Peyer's patch (tissue), 4 donors: ENCODE measurements at places on chromosomes 5 and 9. TPM values are rescaled to one million over a fixed set of nuclear protein-coding genes. Genes with fewer than 3 reads are reported as not detected.

GRCh38 chr5:146640285-146640896 lies 124.4 kb upstream of the GPR151 start:
- H3K27me3 ChIP-seq = no peaks in the 10 kb centered on the region
- DNase-seq = no peak
- no peaks in the 10 kb centered on the region for H3K36me3 ChIP-seq
- H3K27ac ChIP-seq = no peak overlapping the region

- DNase-seq = no peak
- no peak overlapping the region for H3K4me3 ChIP-seq
- no peaks in the 10 kb centered on the region for H3K27me3 ChIP-seq
- H3K27ac ChIP-seq = no peak overlapping the region
- H3K36me3 ChIP-seq = no peaks in the 10 kb centered on the region
Observed at GRCh38 chr9:78363221-78363620, 66.3 kb downstream of the PSAT1 start.

DNA sequence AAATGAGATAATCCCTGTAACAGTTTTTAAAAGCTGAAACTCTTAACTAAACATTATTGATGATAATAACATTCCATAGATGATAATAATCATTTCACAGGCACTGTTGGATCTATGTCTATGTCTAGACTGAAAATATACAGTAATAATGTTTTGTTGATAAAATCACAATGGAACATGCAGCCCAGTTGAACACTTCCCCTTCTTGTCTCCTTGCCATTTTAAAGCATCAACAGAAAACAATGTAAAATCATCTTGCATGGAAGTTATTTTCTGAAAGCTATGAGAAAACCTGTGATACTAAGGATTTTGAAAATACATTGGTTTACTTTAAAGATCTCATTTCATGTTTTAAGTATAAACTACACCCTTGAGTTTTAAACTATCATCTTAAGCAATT lies 1.9 kb downstream of the GAPT start:
- DNase-seq = no peak
- no peaks in the 10 kb centered on the region for H3K27me3 ChIP-seq
- H3K36me3 ChIP-seq = no peaks in the 10 kb centered on the region
- peak overlapping the region; percentile 67 for H3K27ac ChIP-seq
- no peaks in the 10 kb centered on the region for H3K4me1 ChIP-seq

DNA sequence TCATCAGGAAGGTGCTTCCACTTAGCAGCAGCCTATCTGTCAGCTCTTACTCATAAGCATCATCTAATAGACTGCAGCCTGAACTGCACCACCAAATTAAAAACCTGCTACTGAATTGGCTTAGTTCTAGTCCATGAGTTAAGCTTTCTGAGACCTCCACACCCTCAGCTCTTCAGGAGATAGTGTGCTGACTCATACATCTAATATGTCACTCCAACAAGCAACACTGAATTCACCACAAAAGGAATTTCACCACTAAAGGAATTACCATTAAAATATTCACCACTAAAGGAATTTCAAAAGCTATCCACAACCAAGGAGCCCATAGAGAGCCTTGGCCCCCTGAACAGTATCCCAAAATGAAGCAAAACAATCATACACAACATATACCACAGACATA lies 418.5 kb upstream of the RORB start:
- no peaks in the 10 kb centered on the region for H3K27me3 ChIP-seq
- no peaks in the 10 kb centered on the region for H3K4me1 ChIP-seq
- H3K4me3 ChIP-seq = no peak overlapping the region
- DNase-seq = no peak

DNA sequence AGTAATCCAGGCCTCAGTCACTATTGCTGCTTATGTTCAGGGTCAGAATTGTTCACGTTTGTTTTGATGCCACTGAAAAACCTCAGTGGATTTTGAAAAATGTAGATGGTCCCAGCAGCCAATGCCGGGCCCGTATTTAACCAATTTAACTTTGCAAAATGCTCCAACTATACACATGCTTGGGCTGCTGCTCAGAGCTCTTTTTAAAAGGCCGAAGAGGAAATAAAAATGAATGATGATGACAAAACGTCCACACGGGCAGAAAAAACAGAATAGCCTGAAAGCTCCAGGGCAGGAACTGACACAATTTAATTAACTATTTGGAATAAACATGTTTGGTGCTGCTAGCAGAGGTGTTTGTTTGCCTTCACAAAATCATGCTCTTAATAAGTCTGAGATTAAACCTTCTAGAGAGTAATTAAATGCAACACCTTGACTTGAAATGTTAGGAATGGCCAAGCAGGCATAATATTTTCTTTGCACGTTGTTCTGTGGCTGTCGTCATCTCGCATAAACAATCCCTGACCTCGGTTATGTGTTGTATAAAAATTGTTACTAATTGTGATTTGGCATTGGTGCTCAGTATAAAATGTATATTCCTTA lies 152.7 kb downstream of the SLIT3 start:
- H3K4me3 ChIP-seq = no peak overlapping the region
- H3K36me3 ChIP-seq = no peaks in the 10 kb centered on the region

SH3RF2 gene
- total RNA-seq = 75.8 TPM

SLC34A3 gene
- 14.8 TPM for total RNA-seq

CDKN2B-AS1 gene
- total RNA-seq = 129 TPM
